ENCODE measurements at places on chromosomes 12 and 14.

- DNase-seq: no peak
Observed at GRCh38 chr14:58566979-58567378, 70.8 kb upstream of the DACT1 start.

DNA sequence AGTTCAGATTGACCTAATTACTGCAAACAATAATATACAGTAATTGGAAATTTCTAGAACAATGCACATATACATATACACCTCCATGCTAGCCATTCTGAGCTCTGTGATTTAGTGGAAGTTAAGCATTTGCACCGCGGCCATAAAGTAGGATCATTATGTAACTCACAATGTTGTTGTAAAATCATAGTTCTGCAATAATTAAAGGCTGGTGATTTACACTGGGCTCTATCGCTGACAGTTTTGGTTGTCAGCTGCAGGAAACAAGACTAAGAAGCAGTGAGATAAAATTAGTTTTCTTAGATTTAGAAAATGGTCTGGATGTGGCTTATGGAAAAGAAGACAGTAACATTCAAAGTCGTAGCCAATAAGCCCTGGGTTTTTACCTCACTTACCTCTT lies 776.3 kb downstream of the TMEM121 start:
- no peak for DNase-seq

GRCh38 chr12:76457010-76457409 lies 102.6 kb downstream of the OSBPL8 start:
- DNase-seq: no peak

DNA sequence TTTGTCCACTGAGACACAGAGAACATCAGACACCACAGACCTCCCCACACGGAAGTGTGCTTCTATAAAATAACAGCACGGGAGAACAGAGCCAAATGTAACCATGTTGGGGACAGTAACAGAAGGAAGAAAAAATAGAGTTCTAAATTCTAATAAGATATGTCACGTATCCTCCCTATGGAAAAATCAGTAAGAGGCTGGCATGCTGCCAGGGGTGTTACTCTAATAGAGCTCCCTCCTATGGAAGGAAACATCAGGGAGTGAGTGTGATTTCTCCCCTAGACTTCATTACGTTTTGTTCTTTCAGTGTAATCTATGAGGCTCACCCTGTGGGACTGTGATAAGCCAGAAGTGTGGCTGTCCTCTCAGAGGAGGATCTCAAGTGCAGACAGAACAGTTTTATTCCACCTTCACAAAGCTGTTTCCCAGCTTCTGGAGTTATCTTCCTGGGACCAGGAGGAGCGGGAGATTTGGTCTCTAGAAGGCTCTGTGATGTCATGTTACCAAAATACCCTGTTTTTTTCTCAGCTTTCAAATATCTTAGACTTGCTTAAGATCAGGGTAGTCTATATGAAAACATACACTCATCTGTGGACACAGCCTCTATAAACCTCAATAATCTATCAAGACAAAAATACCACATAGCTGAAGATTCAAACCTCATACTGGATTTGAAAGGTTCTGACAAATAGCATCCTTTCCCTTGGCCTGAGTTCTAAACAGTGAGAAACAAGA lies 69.3 kb downstream of the ZFC3H1 start:
- DNase-seq: no peak

DNA sequence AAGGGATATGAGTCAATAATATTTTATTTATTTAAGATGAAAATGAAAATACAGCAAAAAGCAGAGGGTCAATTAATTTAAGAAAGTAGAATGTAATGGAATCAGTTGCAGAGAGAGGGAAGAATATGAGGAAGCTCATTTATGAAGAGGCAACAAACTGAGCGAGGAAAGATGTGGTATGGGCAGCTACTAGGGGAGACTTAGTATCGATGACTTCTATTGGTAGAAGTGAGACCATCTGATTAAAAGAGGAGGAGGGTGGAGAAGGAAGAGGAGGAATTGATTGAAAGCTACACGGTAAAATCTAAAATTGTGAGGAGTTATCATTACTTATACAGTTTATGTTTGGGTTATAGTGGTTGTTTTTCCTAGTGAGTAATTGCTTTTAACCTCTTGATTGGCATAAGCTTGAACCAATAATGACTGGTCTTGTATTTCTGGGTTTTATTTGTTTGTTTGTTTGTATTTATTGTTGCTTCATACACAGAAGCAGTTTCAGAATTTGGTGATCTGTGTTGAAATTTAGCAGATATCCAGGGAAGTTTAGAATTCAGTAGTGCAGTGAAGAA lies 121.0 kb downstream of the LRRIQ1 start:
- no peak for DNase-seq

DNA sequence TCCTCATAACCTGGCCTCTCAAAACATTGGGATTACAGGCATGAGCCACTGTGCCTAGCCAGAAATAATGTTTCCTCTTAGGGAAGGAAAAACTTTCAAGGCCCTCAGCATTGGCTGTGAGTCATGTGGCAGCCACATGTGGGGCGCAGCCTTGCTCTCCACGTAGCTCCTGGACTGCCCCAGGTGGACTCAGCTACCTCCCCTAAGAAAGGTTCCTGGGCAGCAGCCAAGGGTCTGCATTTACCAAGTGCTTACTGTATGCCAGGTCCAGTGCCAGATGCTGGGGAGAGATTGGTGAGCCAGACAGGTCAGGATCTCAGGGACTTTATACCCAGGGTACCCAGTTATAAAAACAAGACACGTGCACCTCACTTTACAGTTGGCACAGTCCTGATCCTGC lies 3.7 kb upstream of the TRPV4 start:
- DNase-seq: no peak

- no peak for DNase-seq
Observed at GRCh38 chr14:63910583-63911363, 58.0 kb downstream of the SYNE2 start.

- no peak for DNase-seq
Observed at GRCh38 chr12:29159661-29160060, 10.6 kb downstream of the FAR2 start.

GRCh38 chr12:80332827-80333226 lies 111.2 kb upstream of the PTPRQ start:
- DNase-seq: no peak

- no peak for DNase-seq
Observed at GRCh38 chr12:120674097-120674636, 12.8 kb upstream of the MLEC start.

- no peak for DNase-seq
Observed at GRCh38 chr14:89179891-89180404, 237.1 kb downstream of the FOXN3 start.

GRCh38 chr14:64409126-64409920 lies 21.2 kb downstream of the MTHFD1 start:
- DNase-seq: no peak

DNA sequence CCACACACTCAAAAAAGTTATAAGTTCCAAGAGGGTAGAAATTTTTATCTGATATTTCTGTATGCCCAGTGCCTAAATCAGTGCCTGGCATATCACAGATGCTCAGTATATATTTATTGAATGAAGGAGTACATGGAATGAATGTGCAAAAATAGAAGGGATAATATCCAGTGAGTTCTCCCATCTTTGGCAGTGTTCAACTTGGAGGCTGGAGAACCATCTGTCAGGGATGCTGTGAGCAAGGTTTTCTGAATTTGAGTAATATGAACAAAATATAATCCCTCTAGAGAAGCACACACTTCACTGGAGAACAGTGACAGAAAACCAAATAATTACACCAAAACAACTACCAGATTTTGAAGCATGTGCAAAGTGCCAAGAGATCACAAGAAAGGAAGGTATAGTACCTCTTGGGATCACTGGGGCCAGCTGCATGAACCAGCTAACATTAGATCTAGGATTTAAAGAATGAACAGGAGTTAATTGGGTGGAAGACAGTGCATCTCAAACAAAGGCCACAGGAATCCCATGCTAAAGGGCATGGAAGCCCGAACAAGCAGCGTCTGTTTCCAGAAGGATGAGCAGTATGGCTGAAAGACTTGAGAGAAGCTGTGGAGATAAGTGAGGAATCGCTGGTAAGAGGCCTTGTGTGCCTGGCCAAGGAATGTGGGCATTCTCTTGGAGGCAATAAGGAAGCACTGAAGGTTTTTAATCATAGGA lies 11.5 kb downstream of the SLC8A3 start:
- DNase-seq: no peak

DNA sequence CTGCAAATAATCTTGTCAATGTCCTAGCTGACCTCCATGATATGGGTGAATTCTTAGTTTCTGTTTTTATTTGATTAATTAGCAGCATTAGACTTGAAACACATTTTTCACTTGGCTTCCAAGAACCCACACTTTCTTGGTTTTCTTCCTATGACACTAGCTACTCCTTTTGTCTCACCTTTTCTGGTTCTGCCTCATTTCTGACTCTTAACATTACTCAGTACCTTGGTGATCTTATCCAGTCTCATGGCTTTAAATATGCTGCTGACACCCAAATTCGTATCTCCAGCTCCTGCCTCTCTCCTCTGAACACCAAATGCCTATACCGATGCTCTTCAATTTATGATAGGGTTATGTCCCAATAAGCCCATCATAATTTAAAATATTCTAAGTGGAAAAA lies 32.0 kb upstream of the SSTR1 start:
- DNase-seq: no peak

- no peak for DNase-seq
Observed at GRCh38 chr12:27229367-27229766, 14.7 kb upstream of the STK38L start.

DNA sequence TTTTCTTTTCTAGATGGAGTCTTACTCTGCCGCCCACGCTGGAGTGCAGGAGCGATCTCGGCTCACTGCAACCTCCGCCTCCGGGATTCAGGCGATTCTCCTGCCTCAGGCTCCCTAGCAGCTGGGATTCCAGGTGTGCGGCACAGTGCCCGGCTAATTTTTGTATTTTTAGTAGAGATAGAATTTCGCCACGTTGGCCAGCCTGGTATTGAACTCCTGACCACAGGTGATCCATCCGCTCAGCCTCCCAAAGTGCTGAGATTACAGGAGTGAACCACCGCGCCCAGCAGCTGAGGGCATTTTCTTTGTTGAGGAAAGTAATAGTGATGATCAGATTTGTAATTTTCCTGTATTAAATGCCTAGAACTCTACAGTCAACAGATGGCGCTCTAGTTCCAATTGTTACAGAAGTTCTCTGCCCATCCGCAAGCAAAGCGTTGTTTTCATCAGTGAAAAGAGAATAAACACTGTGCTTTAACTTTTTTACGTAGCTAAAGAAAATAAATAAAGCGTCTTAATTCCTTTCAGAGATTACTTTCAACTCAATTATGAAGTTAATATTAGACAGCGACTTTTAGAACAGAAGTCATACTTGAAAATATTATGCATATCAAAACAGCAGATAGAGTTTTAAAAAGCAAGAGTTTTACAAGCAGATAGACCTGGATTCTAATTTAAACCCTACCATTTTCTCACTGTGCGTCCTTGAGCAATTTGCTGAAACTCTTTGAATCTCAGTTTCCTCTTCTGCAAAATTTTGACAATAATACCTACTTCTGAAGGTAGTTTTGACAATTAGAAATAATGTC lies 335.1 kb downstream of the DUSP6 start:
- DNase-seq: no peak

- no peak for DNase-seq
Observed at GRCh38 chr14:102588821-102589220, 3.6 kb upstream of the RCOR1 start.

GRCh38 chr12:107547389-107547788 lies 138.2 kb upstream of the PWP1 start:
- DNase-seq: no peak

DNA sequence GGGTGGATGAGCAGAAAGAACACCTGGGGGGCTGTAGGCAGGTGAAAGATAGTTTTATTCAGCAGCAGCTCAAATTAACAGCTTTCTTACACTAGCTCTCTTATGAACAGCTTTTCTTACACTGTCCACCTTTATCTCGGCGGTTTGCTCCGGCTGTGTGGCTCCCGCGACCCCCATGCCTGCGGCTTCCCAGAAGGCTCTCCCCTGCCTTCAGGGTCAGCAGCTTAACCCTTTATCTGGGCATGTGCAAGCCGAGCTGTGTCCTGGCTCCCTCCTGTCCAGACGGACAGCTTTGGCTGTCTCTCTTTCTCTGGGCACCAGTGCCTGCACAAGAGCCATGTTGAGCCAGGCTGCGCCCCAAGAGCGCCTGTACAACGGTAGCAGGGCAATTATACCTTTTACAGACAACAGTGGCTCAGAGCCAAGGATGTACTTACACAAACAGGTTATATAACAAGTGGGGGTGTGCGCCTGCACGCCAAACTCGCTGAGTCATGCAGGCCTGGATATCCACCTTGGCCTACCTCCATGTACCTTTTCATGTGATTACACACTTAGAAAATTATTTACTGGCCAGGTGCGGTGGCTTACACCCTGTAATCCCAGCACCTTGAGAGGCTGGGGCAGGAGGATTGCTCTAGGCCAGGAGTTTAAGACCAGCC lies 28.5 kb upstream of the KLHL42 start:
- no peak for DNase-seq

DNA sequence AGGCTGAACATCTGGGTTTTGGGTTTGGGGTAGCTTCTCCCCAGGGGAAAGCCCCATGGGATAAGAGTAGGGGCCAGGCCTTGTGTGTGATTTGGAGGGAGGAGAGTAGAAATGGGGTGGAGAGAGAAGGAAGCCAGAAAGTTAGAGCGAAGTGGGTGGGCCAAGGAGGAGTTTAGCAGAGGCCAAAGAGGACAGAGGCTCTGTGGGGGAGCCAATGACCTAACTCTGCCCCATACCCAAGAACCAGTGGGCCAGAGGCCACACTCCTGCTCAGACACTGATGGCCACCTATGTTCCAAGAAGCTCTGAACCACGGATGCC lies 9.3 kb downstream of the ZNF385A start:
- DNase-seq: no peak

- DNase-seq: no peak
Observed at GRCh38 chr12:113136990-113137511, 1.5 kb upstream of the RASAL1 start.

DNA sequence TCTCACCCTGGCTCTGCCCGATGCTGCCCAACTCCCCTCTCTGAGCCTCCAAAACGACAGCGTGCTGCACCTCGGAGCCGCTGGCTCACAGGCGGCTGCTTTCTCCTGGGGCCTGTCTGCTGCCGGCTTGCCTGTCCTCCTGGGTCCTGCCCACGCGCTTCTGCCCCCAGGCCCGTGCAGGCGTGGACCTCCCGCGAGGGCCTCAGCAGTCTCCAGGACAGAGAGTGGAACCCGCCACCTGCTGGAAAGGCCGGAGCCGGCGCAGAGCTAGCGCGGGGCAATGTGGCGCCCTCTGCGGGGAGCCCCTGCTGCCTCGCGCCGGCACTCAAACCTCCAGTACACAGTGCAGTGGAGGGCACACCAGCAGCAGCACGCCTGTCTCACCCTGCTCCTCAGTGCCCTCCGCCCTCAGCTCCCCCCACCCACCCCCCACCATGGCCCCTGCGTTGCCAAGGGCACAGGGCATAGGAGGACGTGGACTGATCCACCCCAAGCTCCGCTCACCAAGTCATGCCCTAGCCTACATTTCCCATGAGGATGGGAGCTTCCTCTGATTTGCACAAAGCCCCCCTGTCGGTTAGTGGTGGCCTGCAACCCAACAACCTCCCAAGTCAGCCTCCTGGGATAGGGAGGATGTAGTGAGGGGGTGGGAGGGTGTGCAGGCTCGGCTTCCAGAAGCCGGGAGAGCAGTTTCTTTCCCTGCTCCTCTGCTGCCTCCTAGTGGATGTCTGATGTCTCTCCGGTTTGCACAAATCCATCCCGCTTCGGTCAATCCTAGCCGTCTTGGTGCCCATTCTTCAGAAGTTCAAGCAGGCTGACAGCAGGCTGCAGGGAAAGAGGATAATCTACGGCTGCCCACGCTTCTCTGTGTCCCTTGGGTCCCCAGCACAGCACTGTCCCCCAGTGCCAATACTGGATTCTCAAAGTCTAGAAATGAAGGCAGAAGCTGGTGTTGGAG lies 25.2 kb downstream of the KRT8 start:
- peak; percentile 61 for DNase-seq

All from activated CD4-positive, alpha-beta T cell treated with anti-CD3 and anti-CD28 coated beads for 1 hour (primary cell).